Myometrial cell (primary cell): ENCODE measurements at places on chromosomes 13 and 19. TPM values are rescaled to one million over a fixed set of nuclear protein-coding genes. Genes with fewer than 3 reads are reported as not detected.

DMWD gene
- 30.8 and 31.1 TPM in 2 replicates for total RNA-seq

LILRA5 gene
- total RNA-seq: not detected in 2 replicates

ZNF586 gene
- total RNA-seq: 6.2 and 8.1 TPM in 2 replicates

PSPN gene
- under 0.01 and 0.89 TPM in 2 replicates for total RNA-seq

CGB5 gene
- not detected in 2 replicates for total RNA-seq

NAPSA gene
- total RNA-seq: 0.18 and 1.2 TPM in 2 replicates

JAK3 gene
- total RNA-seq: 5.5 and 6.2 TPM in 2 replicates

DZIP1 gene
- total RNA-seq: 23.4 and 24.5 TPM in 2 replicates

CDC42EP5 gene
- 28.4 and 33.2 TPM in 2 replicates for total RNA-seq

ZNF534 gene
- not detected in 2 replicates for total RNA-seq

URAD gene
- not detected in 2 replicates for total RNA-seq

TMEM86B gene
- total RNA-seq: 0.86 and 1.8 TPM in 2 replicates

CRTC1 gene
- 1.6 and 3.5 TPM in 2 replicates for total RNA-seq

TMPRSS9 gene
- total RNA-seq: not detected in 2 replicates

SEMA6B gene
- total RNA-seq: 0.53 and 0.86 TPM in 2 replicates

ZNF77 gene
- 2.0 and 3.5 TPM in 2 replicates for total RNA-seq

KLK5 gene
- total RNA-seq: not detected in 2 replicates

JOSD2 gene
- total RNA-seq: 56.0 and 64.0 TPM in 2 replicates

ZNF470 gene
- total RNA-seq: 1.2 TPM in 2 replicates

BBC3 gene
- 16.7 and 19.9 TPM in 2 replicates for total RNA-seq
